Occipital lobe (tissue), 3 donors: ENCODE measurements at places on chromosomes 5 and 9.

DNA sequence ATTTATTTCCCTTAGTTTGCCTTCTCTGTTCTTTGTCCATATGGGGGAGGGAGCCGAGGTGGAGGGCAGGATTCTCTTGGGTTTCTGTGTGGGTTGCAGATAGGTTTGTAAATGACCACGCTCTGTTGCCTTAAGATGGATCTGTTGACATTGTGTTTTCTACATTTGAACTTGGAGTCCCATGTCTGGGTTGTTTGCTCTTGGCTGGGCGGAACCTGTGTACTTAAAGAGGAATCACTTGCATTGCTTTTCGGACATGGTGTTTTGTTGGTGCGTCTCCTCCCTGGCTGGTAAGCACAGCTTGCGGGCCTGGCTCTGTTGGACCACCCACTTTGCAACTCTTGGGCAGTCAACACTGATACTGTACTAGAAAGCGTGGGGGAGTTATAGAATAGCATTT is 45.9 kb downstream of the EHMT1 start:
- no peak for DNase-seq

DNA sequence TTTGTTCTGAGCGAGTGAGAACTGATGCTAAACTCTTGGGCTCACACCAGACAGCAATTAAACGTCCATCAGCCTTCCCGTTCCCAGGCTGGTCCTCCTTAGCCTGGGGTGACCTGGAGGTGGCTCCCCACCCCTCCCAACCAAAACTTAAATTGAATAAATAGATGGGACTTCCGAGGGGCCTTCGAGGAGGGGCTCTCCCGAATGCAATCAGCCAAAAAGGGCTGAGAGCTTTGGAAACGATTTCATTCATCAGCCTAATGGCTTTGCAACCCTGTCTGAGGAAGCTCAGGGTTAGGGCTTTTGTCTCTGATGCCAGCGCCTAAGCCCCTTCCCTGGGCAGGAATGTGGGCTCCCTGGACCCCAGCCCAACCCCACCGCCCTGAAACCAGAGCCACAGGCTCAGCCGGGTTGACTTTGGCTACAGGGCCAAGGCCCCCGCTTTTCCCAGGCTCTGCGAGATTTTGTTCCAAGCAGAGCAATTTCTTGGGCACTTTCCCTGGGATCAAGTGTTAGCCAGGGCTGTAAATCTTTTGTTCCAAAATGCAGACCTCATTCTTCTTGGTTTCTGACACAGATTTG is 29.2 kb downstream of the LHX3 start:
- no peak for DNase-seq

DNA sequence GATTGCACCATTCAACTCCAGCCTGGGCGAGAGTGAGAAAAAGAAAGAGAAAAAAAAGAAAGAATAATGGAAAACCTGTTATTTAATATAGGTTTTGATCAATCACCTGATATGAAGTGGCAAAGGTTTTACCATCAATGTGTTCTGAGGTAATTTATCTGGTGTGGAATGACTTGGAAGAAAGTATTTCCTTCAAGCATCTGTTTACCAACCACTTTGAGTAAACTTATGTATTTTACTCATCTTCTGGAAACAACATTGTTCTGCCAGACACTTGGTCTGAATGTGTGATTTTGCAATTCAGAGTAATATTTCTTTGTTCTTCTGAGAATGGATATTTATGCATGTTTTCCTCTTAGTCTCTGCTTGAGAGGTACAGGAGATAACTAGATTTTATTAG is 24.3 kb downstream of the KIF2A start:
- no peak for DNase-seq

GRCh38 chr5:142426129-142427014 is 101.6 kb upstream of the SPRY4 start:
- DNase-seq, result no peak

DNA sequence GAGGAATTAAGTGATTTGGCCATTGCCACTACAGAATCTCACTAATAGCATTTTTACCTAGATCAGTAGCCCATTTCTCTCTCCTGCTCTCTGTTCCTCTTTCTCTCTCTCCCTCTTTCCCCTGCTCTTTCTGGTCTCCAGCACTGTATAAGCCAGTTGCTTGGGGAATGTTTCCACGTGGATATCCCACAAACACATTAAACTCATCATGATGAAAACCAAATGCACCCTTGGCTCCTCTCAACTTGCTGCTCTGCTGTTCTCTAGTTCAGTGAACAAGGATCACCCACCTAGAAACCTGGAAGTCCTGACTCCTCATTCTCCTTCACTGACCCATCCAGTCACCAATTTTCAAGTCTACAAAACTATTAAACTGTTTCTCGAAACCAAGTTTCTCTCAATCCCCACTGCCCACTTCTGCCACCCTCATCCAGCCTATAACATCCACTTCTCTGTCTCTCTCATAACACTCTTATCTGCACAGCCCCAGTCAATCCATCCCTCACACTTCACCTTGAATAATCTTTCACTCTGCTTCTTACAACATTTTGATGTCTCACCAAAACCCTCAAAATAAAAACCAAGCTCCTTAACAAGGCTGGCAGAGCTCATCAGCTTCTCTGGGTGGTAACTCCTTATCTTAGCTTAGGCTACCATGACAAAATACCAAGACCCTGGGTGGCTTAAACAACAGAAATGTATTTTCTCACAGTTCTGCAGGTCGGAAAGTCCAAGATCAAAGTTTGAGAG is 79.3 kb downstream of the ARL15 start:
- DNase-seq, result no peak

DNA sequence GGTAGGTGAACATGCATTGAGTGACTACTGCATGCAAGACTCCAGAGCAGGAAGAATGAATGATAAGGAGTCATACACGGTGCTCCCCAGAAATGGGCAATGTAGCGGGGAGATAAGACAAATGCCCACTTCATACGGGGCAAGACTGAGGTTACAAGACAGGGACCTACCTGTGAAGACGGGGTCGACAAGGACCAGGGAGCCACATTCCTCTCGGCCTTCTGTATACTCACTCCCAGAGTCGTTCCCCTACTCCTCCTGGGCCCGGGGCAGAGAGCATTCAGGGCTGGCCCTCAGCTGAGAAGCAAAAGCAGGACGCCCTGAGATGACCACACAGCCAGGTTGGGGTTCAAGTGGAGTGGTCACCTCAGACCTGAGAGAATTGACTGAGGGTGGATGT is 26.7 kb downstream of the PITX1 start:
- DNase-seq, result no peak

GRCh38 chr5:142717582-142718215 is 31.8 kb upstream of the FGF1 start:
- no peak for DNase-seq

DNA sequence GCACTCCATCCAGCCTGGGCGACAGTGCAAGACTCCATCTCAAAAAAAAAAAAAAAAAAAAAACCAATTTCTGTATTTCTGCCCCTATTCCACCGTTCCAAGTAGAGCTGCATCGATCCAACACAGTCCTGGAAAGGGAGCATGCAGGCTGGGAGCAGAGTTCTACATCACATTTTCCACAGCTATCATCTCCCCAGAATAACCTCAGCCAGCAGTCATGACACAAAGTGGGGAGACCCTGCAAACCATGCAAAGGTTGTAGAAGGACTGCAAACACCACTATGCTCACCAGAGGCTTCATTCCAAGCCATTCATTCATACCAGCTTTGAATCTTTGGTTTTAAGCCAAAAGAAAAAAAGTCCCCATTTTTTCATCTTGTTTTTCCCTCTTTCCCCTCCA is 20.8 kb upstream of the ZNF354A start:
- DNase-seq, result no peak

DNA sequence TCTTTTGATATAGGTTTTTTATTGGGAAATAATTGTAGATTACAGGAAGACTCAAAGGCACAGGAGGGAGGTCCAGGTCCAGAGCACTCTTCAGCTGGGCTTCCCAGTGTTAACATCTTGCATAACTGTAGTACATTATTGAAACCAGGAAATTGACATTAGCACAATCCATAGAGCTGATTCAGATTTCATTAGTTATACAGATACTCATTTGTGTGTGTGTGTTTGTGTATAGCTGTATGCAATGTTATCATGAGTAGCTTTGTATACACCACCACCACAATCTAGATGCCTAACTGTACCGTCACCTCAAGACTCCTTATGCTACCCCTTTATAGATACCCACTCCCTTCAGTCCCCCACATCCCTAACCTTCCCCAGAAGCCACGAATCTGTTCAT is 47.9 kb downstream of the SLC36A1 start:
- DNase-seq, result no peak

GRCh38 chr5:168831383-168831782 is 252.2 kb upstream of the PANK3 start:
- DNase-seq, result no peak

- no peak for DNase-seq
These were observed 71.8 kb downstream of the ANGPTL2 start for GRCh38 chr9:127050591-127051001.

GRCh38 chr9:76020652-76021051 is 130.2 kb downstream of the PCSK5 start:
- no peak for DNase-seq

- no peak for DNase-seq
These were observed 11.1 kb downstream of the PRELID2 start for GRCh38 chr5:145824040-145824439.

- DNase-seq, result no peak
These were observed 29.3 kb downstream of the CDHR2 start for GRCh38 chr5:176578391-176578808.

- no peak for DNase-seq
These were observed 233.2 kb downstream of the FBXL17 start for GRCh38 chr5:108148715-108149139.

- no peak for DNase-seq
These were observed 197.7 kb downstream of the MCTP1 start for GRCh38 chr5:95086927-95087815.

GRCh38 chr5:96004087-96004486 is 42.4 kb upstream of the ELL2 start:
- DNase-seq, result no peak

GRCh38 chr9:72955571-72955970 is 2.7 kb upstream of the ALDH1A1 start:
- no peak for DNase-seq
